ENCODE measurements at places on chromosomes 12 and 14.
A peak's percentile ranks its signal among the peaks of the same experiment; 100 is the strongest.

- no peak for DNase-seq
Observed at GRCh38 chr14:31969699-31970240, 107.3 kb upstream of the ARHGAP5 start.

DNA sequence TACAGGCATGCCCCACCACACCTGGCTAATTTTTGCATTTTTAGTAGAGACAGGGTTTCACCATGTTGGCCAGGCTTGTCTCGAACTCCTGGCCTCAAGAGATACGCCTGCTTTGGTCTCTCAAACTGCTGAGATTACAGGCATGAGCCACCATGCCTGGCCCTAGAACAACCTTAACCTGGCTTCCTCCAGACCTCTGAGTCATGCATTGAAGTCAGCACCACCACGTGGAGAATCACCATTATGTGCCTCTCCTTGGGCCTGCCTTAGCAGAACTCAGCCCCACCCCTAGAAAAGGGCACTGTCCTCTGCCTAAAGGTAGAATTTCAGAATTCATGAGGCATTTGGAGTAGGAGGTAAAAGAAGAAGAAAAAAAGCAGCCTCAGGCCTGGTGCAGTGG, 49.0 kb downstream of the LIMA1 start:
- DNase-seq: no peak

DNA sequence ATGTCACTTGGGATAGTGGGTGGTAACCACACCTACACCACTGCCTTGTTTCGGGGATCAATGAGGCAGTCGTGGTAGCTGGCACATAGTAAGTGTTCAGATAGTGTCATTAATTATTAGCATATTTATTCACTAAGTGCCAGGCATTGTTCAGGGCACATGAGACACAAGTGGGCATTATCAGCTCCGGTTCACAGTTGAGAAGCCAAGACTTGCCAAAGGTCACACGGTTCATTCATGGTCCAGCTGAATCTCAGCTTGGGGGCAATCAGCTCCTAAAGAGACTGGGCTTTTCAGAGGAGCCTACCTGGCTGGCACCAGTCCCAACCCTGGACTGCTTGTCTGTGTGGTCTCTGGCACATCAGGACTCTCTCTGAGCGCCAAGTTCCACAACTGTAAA, 121.3 kb downstream of the PTPN11 start:
- DNase-seq: no peak

- DNase-seq: no peak
Observed at GRCh38 chr12:58496411-58497190, 423.7 kb downstream of the LRIG3 start.

DNA sequence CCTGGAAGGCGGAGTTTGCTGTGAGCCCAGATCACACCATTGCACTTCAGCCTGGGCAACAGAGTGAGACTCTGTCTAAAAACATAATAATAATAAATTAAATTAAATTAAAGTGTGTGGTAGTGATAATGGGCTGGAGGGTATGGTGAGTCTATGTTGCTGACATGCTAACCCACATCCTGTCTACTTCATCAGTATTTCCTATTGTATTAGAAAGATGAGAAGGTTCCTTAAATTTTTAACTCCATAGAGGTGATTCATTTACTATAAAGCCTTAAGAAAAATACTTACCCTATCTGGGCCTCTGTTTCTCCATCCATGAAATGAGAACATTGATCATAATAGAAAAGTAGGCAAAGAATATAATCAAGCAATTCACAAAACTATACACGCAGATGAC, 280.5 kb downstream of the FBXL14 start:
- no peak for DNase-seq

DNA sequence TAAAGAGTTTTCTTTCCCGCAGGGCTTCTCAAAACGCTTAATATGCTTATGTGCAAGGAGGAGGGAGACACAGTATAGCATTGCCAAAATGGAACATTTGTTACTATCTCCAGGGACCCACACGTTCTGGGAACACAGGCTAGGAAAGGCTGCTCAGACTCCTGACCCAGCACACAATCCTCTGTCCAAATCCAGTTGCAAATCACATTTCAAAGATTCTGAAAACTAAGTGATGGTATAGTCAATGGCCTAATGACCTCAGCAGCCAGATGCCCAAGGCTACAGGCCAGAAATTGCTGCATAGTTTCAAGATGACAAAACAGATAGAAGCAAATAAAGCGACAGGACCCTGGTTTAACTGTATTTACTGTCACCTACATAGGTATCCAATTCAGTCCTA, 97.0 kb upstream of the GRIP1 start:
- DNase-seq: no peak

DNA sequence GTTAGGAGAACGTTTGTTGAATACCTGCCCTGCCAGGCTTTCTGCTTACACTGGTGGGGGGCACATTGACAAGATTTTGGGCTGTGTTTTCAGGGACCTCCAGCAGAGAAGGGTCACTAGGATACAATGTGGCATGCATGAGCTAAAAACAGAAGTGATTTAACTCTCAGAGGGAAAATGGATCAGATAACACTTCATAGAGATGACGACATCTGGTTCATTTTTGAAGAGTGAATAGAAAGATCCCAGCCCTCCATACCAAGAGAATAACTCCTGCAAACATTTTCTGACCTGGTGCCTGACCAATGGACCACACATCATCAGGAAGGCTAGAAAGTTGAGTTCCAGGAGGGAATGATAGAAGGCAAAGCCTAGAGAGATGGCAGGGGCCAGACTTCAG, 33.7 kb downstream of the CKB start:
- no peak for DNase-seq

- DNase-seq: no peak
Observed at GRCh38 chr14:68518166-68518565, 274.7 kb downstream of the ZFP36L1 start.

DNA sequence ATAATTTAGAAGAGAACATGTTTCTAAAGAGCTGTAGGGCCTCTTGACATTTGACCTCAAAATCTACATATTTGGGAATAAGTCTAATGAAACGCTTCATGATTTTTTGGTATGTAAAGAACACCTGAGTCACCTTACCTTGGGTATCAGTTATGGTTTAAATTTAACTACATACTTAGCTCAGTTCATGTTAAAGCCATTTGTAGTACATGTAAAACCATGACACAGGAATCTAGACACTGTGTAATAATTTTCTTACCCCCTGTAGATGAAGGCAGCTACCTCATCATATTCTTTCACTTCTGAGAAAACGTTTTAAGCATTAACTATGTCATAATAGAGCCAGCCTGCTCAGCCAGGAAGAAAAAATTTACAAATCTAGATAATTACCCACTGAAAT, 105.8 kb upstream of the CPNE8 start:
- DNase-seq: no peak

GRCh38 chr14:103711516-103712431, 3.5 kb downstream of the XRCC3 start:
- peak; percentile 55 for DNase-seq

- DNase-seq: no peak
Observed at GRCh38 chr14:75092698-75093097, 23.3 kb downstream of the ZC2HC1C start.

DNA sequence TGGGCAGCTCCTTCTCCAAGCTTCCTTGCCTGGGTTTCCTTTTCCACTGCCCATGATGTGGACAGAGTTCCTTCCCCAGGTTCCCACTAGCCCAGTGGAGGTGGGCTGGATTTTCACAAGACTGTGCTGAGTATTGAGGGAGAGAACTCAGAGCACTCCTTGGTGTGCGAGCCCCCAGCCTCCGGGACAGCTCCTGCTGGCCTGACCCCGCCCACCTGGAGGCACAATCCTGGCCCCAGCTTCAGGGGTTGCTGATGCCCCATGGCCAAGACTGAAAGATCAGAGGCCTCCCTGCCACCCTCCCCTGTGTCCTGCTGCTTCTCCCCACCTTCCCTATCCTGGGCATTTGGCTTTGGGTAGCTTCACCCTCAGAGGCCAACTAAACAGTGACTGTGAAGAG, 7.7 kb downstream of the KCNH3 start:
- no peak for DNase-seq

- no peak for DNase-seq
Observed at GRCh38 chr12:62653740-62654139, 187.1 kb downstream of the MON2 start.

GRCh38 chr12:33265900-33266299, 173.7 kb downstream of the SYT10 start:
- no peak for DNase-seq

GRCh38 chr14:97377550-97377949, 580.4 kb downstream of the VRK1 start:
- DNase-seq: no peak

DNA sequence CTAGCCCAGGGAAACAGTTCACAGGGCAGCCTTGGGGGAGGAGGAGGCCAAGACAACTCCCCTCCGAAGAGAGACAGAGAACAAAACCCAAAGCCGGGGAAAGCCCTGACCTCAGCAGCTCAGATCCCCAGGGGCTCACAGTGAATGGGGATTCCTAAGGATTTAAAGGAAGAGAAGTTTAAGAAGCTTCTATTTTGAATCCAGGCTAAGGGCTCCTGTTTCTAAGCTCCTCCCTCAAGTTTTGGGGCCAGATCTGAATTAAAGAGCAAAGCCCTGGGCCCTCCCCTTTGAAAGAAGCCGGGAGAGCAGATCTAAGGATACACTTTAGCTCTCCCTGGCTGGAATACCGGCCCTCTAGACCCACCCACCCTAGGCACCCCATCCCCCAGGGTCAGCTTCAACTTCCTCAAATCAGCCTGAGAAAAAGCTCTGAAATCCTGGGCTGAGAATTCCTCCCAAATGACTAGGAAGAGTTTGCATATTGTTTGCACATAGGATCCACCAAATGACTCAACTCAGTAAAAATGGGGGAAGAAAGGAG, 3.9 kb downstream of the KDM2B start:
- no peak for DNase-seq

- no peak for DNase-seq
Observed at GRCh38 chr12:76504606-76505005, 55.0 kb downstream of the OSBPL8 start.

DNA sequence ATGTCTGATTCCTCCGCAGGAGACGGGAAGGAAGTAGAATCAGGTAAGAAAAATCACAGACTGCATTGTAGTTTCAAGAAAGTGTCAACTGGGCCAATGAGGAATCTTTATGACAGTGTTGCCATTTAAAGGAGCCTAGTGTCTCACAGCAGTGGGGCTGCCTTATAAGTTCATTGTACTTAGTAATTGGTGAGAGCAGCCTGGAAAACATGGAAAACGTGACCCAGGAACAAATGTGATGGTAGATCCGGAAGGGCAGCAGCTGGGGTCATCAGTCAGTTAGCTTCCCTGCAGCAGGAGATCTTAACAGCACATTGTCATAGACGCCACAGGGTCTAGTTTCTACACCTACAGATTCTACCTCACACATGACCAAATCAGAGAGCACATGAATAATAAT, 630.0 kb upstream of the LMO3 start:
- DNase-seq: peak; percentile 14

DNA sequence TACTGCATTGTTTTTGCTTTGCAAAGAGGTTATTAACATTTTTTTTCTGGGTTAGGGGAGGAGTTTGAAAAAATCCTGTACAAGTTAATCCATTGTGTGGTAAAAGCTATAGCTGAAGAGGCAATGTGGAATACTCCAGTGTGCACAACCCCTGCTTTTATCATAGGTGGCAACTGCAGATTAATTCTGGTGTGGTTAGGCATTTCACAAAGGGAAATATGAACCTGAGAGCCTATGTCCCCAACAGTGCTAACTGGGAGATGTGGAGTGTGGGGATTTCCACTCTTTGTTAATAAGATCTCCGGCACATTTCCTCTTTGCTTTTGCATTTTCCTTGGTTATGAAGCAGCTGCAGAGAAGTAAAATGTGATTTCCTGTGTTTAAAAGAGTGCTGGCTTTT, 33.6 kb downstream of the PRORP start:
- no peak for DNase-seq

DNA sequence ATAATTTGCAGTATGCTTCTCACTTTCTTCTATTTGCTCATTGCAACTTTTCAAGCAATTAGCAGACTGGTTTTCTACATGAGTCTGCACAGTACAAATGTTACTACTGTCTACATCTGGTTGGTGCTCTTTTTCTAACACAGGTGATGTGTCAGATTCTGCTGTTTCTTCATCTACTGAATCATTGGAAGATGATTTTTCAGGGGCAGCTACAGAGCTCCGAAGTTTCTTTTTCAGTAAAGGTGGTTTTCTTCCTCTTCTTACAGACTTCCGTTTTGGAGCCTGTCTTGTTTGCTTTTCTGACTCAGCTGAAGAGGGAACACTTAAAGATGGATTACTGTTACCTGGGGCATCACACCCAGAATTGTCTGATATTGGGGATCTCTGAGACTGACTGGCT, 62.1 kb downstream of the SCAF11 start:
- DNase-seq: no peak

- no peak for DNase-seq
Observed at GRCh38 chr12:107429006-107429705, 256.4 kb upstream of the PWP1 start.

DNA sequence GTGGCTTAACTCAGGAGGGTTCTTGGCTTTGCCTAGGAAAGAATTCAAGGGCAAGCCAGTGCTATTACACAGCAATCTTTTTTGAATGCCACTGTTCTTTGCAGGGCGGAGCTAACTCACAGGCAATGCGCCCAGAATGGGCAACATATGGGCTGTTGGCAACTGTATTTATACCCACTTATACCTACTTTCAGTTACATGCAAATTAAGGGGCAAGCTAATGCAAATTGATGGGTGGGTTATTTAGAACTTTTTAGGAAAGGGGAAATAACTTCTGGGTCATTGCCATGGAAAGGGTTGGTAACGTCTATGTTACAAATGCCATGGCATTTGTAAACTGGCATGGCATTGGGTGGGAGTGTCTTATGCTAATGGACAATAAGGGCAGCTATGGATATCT, 85.4 kb downstream of the C12orf50 start:
- DNase-seq: no peak

DNA sequence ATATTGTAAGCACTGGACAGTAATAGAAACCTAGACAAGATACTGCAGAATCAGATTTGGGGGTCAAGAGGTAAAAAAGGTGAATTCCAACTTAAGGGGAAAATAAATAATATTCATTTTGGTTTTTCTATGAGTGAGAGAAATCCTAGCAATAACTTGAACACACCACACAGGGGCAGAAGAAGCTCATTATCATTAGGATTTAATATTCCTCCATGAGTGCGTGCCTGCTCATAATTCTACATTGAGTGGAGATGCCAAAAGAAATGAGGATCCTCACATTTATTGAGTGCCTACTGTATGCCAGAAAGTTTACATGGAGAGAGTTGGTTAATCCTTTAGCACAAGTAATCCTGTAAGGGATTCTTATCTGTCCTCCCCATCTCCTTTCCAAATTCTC, 40.5 kb upstream of the C14orf132 start:
- no peak for DNase-seq

DNA sequence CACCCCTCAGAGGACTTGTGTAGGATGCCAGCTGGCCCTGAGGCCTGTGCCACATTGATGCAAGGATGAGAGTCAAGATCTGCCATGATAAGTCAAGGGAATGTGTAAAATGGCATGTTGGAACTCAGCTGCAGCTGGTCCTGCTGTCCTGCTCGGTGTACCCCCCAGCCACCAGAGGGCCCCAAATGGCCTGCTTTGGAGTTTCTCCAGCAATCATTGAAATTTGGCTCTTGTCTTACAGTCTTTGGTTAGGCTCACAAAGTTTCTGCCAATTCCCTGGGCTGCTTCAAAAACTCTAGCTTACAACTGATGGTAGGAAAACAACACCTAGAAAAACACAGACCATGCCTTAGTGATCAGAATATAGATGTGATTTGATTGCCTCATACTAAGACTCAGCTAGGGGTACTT, 76.8 kb downstream of the HSD17B6 start:
- DNase-seq: peak; percentile 33

GRCh38 chr12:24625103-24625502, 323.8 kb downstream of the BCAT1 start:
- DNase-seq: no peak
